ENCODE measurements at places on chromosomes 13 and 19. TPM values are rescaled to one million over a fixed set of nuclear protein-coding genes. Genes with fewer than 3 reads are reported as not detected.

Gene CGB8
- not detected for total RNA-seq

Gene TJP3
- total RNA-seq, result 0.60 TPM

Gene CBY2
- not detected for total RNA-seq

Gene ZSCAN5C
- not detected for total RNA-seq

Gene FSD1
- 0.84 TPM for total RNA-seq

Gene RXFP2
- not detected for total RNA-seq

Gene LPAR6
- 32.4 TPM for total RNA-seq

Gene CCL25
- not detected for total RNA-seq

Gene GSX1
- not detected for total RNA-seq

Gene CABP5
- not detected for total RNA-seq

Gene MED26
- 8.4 TPM for total RNA-seq

Gene NDUFA7
- 19.6 TPM for total RNA-seq

Gene KRTDAP
- not detected for total RNA-seq

Gene TRAPPC5
- 60.1 TPM for total RNA-seq

Gene FUT1
- total RNA-seq, result 2.3 TPM

Gene ALOX5AP
- total RNA-seq, result 37.7 TPM

Measured in aorta (tissue), 5 donors.